ENCODE measurements at places on chromosomes 2 and 18.

DNA sequence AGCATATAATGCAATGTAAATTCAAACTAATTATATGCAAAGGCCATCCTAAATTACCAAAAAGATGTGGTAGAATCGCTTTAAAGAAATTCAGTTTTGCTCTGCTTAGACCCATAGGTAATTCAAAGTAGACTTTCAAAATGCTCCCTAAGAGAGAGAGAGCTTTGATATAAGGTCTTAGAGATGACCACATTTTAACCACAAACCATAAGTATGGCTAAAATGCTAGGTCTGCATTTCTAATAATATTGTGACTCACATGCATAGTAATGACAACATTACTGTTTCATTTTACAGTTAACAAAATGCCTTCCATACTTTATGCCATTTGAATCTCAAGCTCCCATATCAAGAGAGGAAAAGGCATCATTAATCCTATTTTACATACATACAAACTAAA, 144.5 kb downstream of the RAD51AP2 start:
- DNase-seq: no peak

DNA sequence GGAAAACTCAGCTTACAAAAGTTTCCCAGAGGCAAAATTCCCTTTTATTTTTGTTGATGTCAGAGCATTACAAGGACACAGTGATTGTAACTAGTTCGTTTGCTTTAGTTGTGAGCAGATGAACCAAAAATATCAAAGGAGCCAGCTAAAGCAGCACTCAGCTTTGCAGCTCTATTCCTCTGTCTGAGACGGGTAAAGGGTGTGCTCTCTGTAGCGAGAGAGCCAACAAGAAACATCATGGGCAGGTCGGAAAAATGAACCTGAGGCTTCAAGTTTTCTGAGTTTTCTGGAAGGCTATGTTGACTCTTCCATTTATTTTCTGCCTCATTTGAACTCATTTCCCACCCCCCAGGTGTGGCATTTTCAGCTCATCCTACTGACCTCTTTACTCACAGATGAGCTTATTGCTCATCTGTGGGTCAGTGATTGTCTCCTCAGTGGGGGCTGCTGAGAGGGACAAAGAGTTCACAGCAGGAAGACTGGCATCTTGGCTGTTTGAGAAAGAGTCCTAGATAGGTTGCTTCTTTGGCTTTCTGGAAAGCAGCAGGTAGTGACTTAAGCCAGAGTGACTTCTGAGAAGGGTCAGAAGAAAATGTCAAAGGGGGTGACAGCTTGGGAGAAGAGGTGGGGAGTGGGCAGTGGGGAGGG, 66.6 kb upstream of the EPC2 start:
- DNase-seq: no peak

DNA sequence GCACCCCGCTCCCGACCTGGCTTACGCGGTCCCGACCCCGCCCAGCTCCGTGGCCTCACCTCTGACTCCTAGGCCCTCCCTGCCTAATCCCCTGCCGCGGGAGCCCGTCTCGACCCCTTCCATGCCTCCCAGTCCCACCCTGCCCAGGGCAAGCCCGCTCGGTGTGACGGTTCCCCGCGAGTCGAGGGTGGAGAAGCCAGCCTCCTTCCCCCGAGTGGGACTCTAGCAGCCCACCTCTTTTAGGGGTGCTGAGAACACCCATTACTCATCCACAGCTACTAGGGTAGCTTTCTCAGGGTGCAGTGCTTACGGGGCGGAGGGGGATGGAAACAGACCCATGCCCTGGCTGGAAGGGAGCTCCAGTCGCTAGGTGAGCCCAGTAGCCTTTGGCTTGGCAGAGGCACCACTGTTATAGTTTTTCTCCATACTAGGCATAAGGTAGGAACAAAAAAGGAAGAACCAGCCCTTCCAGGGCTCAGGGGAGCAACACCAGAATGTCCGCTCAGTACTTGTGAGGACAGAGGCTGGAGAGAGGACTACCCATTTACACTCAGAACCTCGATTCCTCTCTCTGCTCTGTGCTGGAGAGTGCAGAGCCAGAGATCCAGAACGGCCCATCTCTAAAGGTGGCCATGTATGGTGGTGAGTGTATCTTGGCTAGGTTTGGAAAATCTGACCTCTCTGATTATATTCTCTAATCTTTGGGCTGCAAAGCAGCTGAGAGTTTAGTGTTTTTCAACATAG, 606 bp downstream of the AGBL5 start:
- no peak for DNase-seq

DNA sequence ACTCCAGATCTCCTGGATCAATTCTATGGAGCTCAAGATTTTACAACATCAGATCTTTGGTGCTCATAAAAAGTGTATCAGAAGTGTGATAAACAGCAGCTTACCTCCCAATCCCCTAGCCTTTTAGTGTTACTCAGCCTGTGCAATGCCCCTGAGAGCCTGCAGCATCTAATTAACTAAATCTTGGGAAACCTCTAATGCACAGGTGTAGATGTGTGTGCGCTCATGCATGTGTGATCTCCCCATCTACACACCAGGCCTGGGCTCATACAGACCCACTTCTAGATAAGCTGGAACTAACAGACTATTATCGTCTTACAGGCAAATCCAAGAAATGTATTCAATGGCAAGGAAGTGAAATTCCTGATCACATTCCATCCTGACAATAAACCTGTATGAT, 7.5 kb downstream of the SUCLG1 start:
- no peak for DNase-seq

- no peak for DNase-seq
Observed at GRCh38 chr2:38514603-38515154, 88.0 kb downstream of the HNRNPLL start.

DNA sequence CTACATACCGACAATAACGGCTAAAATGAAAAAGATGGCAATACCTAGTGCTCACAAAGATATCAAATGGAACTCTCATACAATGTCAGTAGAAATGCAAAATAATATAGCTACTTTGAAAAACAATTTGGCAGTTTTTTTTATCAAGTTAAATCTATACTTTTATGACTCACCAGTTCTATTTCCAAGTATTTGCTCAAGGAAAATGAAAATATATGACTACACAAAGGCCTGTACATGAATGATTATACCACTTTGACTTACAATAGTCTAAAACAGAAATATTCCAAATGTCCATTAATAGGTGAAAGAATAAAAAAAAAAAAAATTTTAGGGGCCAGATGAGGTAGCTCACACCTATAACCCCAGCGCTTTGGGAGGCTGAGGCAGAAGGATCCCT, 219.8 kb downstream of the ZRANB3 start:
- no peak for DNase-seq

GRCh38 chr2:109703077-109703476, 88.9 kb downstream of the SOWAHC start:
- DNase-seq: no peak

GRCh38 chr2:171410101-171410500, 23.7 kb downstream of the METTL8 start:
- DNase-seq: no peak

DNA sequence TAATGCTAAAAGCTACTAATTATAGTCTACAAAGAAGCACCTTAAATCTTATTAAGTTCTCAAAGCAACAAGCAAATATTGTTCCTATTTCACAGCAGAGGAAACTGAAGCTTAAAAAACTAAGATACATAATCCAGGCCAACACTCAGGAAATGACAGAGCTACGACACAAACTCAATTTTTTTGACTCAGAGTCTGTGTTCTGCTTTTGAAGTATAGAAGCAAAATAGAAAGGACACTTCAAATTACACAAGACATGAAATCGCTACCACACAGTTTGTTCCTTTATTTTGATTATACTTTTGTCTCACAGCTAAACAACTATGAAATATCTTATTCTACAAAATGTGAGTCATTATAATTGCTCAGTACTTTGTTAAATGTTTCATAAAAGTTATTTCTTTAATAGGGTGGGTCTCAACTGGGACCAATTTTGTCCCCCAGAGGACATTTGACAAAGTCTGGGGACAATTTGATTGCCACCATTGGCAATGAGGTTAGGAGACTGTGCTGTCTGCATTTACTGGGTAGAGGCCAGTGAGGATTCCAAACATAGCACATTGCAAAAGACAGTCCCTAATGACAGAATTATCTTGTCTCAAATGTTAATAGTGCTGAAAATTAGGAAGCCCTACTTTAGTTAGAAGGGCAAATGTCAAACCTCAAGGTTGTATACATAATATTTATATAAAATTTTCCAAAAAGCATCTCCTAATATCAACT, 101.5 kb upstream of the GRB14 start:
- no peak for DNase-seq

- DNase-seq: peak; percentile 16
Observed at GRCh38 chr2:132640116-132640515, 29.9 kb downstream of the LYPD1 start.

GRCh38 chr2:235494716-235495372, 1.0 kb downstream of the AGAP1 start:
- no peak for DNase-seq

DNA sequence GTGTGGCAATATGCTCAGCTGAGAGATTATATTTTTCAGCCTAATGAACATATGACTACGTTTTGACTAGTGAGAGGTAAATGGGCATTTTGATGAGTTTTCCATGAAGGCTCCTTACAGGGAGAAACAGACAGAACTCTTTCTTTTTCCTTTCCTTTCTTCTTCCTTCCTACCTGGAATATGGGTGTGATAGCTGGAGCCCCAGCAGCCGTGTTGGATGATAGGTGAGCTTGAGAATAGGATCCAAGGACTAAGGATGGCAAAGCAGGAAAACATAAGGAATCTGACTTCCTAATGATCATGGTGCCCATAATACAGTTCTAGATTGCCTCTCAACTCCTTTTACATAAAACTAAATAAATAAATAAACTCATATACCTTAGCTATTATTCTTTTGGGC, 124.0 kb downstream of the MAIP1 start:
- DNase-seq: no peak

DNA sequence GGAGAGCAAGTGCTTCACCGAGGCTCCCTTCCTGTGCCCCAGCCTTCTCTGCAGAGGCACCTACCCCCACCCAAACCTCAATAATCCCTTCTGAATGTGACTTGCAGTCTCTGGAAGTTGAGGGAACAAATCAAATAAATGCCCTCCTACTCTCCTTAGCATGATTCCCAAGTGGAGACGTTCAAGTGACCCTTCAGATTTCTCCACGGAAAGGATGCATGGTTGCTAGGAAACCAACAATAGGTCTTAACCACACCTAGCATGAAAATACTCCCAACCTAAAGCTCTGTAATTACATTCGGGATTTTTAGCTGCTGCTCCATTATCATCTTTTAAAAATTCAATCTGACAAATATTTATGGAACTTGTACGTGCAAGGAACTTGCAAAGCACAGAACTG, 50.2 kb upstream of the CABLES1 start:
- peak; percentile 82 for DNase-seq

DNA sequence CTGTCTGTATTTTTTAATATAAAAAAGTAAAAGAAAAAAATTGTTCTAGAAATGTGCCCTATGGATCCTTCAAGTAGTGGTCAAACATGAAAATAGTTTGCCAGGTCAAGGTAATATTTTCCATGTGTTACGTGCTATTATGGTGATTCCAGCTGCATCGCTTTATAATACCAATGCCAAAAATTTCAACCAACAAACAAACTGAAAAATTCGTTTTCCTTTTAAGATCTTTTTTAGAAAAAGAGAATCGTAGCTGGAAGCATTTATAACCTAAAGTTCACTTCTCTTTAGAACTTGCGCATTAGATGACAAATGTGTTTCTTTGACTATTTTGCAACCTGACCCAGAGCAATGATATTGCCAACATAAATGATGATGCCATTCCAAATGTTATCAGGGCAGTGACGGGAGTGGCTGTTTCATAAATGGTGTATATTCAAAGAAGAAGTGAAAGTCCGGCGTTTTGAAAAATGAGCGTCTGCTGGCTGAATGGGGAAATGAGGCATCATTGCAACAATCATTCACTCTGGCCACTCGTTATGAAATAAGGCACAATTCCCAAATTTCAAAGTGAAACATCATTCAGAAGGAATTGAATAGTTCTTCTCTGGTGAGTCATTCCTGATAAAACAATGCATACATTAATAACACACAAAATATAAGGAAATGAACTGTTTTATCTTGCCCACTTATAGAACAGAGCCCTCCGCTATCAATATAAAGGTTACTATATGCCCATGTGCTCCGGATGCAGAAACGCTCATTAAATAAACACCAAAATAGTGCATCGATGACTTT, 297.4 kb downstream of the TGIF1 start:
- DNase-seq: no peak

DNA sequence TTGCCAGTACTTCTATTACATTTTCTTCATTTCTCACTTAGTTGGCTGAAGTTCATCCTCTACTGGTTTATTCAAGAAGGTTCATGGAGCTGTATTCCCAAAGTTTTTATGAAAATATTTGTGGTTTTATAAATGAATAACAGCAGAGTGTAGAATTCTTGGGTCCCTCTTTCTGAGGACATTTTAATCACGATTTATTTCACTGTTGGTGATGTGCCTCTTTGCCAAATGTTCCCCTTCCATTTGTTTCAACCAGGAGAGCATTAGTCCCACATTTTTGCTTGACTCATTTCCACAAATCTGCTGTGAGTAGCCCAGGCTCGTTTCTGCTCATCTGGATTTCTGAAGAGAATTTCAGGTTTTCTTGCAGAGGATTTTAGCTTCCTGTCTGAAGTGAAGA, 20.8 kb downstream of the COPS7B start:
- DNase-seq: no peak

DNA sequence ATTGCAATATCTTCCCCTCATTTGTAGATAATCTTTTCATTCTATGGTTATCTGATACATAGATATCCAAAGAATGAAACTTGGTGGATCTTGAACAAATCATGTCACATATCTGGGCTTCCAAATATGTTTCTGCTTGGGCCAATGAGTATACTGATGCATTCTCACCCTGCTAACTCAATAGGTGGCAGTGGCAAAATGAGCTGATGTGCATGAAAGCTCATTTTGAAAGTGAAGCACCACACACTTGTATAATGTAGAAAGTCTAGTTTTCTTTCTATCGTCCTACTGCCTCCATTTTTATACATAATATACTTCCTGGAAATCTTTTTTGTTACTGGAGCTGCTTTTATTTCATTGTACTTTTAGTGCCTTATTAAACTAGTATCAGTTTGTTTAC, 208.2 kb downstream of the PRKCE start:
- DNase-seq: no peak

- DNase-seq: peak; percentile 6
Observed at GRCh38 chr2:28334527-28334894, 58.1 kb upstream of the FOSL2 start.

DNA sequence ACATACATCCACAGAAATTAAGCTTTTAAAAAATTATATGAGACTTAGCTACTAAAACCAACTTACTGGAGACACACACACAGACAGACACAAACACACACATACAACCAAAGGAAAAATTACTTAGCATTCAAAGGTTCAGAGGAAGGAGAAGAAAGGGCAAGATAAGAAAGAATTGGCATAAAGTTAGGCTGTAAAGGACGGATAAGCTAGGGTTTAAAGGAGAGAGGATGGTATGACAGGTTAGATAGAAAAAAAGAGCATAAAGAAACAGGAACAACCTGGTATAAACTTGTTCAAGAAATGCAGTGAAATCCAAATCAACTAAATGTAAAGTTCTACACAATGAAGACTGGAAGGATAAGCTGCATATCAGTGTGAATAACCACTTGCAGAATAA, 73.4 kb downstream of the SLC66A3 start:
- no peak for DNase-seq

Data from DMS79 treated with DMSO at 0.1 percent for 48 hours (cell line).